Central memory CD8-positive, alpha-beta T cell (primary cell): ENCODE measurements at places on chromosomes 5 and 9.

GRCh38 chr5:67552773-67553172 lies 356.2 kb upstream of the CD180 start:
- no peak for DNase-seq

DNA sequence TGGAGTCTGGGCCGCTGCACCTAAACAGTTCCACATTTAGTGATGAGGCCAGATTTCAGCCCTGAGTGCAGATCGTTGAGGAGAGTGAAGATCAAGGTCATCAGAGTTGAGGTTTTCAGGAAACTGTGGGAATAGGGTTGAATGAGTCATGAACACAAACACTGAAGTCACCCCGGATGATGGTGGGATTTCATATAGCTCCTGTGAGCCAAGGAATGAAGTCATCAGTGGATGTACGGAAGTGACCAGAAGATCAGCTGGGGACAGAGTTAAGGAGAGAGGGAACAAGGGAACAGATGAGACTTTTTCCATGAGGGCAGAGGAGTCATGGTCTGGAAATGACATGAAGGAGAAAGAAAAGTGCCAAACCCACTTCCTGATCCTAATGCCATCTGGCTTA lies 36.5 kb downstream of the PALM2AKAP2 start:
- no peak for DNase-seq

DNA sequence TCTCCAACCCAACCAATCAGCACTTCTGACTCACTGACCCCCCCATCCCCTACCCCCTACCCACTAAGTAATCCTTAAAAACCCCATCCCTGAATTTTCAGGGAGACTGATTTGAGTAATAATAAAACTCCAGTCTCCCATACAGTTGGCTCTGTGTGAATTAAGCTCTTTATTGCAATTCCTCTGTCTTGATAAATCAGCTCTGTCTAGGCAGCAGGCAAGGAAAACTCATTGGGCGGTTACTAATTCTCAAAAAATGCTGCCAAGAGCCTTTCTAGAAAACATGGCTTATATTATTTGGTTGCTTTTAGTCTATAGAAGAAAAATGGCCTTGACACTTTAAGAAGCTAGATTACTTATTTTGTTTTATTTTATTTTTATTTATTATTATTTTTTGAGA lies 131.7 kb downstream of the SUSD1 start:
- no peak for DNase-seq

DNA sequence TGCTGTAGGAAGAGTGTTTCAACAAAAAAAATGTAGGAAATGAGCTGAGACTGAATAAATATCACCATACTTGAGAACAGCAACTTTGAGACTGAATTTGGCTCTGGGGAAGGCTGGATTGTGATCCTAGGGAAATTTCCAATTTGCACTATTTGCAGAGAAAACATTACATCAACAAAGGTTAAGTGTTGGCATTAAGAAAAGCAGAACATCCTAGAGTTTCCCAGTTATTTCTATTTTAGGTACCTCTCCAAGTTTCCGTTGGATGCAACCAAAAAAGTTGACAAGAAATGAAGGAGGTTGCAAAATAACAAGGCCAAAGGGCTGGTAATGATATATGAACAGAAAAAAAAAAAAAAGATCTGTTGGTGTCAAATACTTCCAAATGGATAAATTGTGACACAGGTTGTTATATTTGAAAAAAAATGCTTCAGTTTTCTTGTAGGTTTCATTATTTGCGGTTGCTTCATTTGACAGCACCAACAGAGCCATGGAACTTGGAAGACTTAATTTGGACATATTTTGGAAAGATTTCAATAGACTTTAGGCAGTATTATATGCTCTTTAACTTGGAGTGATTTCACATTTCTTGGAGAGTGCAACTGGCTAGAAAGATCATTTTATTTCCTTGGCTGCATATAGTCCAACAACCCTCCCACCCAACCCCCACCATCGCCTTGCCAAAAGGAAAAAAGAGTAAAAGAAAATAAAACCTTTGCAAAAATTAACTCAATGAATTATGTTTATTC lies 230.8 kb downstream of the ZNF608 start:
- DNase-seq, result no peak

- DNase-seq, result no peak
Observed at GRCh38 chr9:132172185-132172584, 10.3 kb downstream of the NTNG2 start.

- DNase-seq, result no peak
Observed at GRCh38 chr5:45694971-45695803, 993 bp downstream of the HCN1 start.

DNA sequence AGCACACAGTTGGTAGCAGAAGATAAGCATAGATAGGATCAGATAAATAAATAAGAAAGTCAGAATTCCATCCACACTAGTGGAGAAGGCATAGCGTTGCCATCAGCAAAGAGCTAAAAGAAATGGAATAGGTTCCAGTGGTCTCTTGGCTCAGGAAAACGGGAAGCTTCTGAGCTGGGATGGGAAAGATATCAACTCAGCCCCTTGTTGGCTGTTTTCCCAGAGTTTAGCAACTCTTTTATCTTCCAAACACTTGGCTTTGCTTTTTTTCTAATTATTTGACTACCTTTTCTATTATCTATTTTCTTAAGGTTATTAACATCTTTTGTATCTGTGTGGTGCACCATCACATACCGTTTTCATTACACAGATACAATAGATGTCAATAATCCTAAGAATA lies 445.7 kb upstream of the TRPC7 start:
- DNase-seq, result no peak

DNA sequence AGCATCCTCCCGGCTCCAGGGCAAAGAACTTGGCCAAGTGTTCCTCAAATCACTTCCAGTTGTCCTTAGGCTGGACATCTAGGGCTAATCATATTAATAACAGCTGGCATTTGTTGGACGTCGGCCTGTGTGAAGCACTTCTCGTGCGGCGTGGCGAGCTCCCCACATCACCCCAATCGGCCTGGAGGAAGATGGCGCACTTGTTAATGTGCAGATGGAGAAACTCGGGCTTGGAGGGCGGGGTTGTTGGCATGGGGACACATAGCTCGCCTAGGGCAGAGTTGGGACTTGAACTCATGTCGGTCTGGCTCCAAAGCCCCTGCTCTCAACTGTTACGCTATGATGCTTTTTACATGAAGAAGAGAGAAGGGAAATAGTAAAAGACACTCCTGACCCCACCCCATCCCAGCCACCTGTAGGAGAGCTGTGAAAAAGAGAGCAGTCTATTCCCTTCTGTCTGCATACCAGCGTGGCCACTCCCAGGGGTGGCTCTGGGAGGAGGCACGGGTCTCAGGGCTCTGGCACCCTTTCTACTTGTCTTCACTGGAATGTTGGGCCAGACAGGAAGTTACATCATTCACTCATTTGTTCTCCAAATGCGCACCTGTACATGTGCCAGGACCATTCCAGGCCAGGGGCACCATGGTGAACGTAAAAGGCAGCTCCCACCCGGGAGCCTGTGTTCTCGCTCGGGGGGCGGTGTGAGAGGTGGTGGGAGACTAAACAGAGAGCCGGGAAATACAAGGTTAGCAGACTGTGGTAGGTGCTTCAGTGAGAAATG lies 12.8 kb upstream of the NUP214 start:
- no peak for DNase-seq

- no peak for DNase-seq
Observed at GRCh38 chr5:142587354-142587965, 98.4 kb downstream of the FGF1 start.

GRCh38 chr5:128441941-128442350 lies 96.1 kb downstream of the FBN2 start:
- no peak for DNase-seq

DNA sequence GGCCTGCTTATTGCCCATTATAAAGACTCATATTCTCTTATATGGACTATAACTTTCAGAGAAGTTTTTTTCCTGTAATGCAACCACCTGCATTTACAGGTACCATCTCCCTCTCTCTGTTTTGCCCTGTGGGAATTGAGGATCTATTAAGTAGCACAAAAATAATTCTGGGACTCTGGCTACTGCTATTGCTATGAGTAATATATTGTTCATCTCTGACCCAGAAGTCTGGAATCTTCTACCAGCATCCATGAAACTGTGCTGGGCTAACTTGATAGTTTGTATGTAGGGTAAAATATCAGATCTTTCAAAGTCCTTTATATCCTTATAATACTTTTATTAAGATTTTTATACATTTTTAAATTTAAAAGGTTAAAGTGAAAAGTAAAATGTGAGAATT lies 607.2 kb downstream of the EFNA5 start:
- DNase-seq, result no peak

DNA sequence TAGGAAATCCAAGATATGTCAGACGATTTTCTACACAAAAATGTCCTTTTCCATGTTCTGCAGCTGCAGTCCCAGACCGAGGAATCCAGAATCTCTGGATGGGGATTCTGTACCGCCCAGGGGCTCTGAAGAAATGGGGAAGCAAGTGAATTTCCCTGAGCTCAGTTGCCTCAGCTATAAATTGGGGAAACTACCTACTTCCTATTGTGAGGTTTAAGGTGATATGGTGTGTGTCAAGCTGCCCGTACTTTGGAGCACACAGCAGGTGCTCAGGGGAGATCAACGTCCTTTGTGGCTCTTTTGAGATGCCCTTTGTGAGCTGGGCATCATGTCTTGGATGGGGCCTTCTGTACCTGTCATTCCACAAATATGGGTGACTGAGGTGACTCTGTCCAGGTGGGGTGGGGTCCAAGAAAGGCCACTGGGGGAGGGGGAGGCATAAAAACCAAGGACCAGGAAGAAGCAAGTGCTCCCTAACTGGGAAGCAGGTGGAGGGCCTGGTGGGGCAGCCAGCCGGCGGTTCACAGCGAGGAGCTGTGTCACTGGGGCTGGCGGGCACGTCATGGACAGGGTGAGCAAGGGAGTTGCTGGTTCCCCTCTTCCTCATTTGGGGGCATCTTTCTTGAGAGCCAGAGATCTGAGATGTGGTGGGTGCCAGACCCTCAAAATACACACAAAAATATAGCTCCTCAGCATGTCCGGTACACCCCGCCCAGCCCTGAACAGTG lies 116.0 kb downstream of the CRB2 start:
- no peak for DNase-seq

DNA sequence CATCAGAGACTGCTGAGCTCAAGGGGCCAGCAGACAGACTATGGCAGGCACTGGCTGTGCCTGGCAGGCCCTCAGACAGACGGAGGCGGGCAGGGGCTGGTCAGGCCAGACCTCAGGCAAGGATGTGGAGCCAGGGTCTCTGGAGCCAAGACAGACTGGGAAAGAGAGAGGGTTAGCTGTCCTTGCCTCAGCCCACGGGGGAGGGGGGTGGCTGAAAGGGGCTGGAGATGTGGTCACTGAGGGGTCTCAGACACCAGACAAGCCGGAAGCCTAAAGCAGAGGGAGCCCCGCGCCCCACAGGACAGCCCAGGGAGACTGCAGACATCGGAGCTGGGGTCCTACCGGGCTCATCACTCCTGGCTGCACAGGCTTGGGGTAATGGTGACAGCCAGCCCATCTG lies 141.2 kb upstream of the FOXD4L5 start:
- DNase-seq, result no peak

DNA sequence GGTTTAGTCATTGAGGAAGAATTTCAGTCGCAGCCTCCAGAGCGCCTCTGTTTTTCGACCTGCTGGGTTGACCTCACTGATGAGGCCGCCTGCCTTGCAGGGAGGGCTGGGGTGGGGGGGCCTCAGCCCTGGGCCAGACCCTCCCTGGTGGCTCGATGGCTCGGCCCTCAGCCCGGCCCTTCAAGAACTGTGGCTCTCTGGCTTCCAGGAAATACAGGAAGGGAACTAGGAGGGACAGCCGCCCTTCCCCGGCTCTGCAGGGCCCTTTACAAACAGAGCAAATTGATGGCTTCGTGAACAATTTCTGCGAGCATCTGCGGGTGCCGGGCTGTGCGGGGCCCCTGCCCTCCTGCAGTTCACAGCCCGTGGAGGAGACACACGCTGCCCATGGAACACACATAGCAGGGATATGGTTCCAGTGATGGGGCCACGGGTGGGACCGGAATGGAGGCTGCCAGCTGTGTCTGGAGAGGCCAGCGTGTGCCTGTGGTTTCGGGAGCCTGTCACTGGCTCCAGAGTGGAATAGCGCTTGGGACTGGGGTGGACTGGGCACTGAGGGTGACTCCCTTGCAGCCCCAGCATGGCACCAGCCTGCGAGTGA lies 39.6 kb downstream of the COL5A1 start:
- no peak for DNase-seq

DNA sequence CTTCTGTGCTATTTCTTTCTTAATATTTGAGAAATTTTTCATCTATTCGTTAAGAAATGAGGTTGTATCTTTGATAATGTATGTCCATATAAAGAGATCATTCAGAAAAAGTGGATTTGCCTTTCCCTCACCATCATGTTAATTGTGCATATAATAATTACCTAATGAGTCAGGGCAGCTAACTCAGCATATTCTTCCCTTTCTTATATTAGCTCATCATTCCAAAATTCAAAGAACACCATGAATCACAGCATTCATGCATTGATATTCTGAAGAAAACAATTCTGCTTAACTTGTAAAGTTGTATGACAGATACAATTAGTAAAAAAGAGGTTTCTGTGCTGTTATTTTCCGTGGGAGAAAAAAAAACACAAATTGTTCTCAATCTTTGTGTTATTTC lies 630.6 kb downstream of the TLE1 start:
- no peak for DNase-seq

DNA sequence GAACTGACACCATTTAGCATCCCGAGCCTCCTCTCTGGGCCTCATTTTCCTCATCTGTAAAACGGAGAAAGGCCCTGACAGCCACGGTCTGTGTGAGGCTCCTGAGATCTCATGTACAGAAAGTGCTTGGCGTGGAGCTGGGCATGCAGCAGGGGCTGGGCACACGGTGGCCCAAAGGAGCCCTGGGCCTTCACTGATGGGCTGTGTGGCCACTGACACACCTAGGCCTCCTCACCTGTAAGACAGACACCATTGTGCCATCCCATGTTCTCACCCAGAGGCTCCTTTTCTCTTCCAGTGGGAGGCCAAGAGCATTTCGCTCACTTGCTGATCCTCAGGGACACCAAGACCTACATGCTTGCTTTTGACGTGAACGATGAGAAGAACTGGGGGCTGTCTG lies 1.6 kb downstream of the ORM1 start:
- no peak for DNase-seq

- DNase-seq, result no peak
Observed at GRCh38 chr5:161190778-161191177, 338.8 kb upstream of the ATP10B start.

GRCh38 chr5:6766604-6767093 lies 53.4 kb downstream of the TENT4A start:
- DNase-seq, result no peak

DNA sequence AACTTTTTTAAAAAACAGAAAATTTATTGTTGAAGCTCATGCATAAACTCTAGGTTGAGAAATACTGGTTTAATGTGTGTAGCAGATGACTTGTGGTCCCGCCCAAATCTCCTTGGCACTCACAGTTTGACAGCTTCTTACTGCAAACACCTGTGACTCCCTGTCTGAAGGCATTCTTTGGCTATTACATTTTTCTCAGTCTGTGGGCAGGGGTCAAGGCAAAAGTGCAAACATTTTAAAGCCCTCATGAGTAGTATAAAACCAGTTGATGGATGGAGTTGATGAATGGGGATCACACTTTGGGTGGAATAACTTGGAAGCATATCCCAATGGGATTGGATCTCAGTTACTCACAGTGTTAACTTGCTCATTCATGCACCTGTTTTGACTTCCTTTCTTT lies 1007.0 kb upstream of the NUDT12 start:
- DNase-seq, result no peak
